ENCODE measurements at places on chromosomes 13 and 19.

GRCh38 chr19:35738887-35739229 is 3.4 kb downstream of the IGFLR1 start:
- no peak for DNase-seq

- DNase-seq = no peak
Observed at GRCh38 chr19:40598121-40598917, 2.9 kb upstream of the LTBP4 start.

GRCh38 chr13:90014038-90014437 is 1333.4 kb upstream of the MIR17HG start:
- DNase-seq = no peak

DNA sequence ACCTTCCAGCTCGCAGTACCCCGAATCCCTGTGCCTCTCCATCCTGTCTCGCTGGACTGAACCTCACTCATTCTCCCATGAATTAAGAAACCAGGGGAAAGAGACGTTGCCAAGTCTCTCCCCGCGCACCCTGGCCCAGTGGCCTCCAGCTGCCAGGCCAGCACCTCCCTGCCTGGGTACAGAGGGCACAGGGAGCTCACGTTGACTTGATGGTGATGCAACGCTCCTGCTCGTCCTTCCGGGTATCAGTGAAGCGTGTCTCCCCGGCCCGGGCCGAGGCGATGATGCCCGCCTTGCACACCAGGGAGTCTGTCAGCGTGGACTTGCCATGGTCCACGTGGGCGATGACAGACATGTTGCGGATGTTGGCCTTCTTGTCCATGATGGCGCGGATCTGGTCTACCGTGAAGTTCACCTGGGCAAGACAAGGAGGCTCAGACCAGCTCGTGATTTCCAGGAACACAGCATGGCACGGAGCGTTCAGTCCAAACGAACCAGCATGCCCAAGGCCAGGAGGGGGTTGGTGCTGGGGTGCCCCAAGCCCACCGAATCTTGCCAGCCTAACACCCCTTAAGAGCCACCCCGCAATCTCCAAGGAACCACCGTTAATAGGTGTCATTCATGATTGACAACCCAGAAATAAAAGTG is 1.2 kb downstream of the EEF2 start:
- DNase-seq = no peak

DNA sequence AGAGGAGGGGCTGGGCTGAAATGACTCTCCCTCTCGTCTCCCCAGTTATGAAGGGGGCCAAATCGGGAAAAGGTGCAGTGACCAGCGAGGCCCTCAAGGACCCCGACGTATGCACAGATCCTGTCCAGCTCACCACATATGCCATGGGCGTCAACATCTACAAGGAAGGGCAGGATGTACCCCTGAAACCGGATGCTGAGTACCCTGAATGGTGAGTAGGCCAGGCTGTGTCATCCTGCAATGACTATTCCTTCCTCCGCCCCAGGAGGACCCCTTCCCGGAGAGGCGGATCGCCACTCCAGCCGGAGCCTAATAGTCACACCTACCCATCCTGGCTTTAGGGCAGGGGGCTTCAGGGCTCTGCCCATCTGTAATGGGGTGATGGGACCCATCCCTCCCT is 2.6 kb downstream of the MRPL54 start:
- no peak for DNase-seq

DNA sequence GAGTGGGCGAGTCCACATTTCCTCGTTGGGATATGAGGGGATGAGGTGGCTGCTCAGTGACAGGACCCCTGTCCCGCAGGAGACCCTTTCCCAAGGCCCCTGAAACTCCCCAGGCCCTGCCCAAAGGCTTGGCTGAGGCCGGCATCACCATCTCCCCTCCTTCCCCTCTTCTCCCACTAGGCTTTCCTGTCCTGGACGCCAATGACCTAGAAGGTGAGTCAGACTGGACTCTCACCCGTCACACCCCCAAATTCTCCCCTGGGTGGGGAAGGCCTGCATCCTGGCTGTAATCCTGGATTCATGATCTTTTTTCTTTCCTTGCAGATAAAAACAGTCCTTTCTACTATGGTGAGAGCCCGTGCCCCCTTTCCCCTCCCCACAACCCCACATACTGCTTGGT is 5.3 kb downstream of the FXYD3 start:
- DNase-seq = no peak

DNA sequence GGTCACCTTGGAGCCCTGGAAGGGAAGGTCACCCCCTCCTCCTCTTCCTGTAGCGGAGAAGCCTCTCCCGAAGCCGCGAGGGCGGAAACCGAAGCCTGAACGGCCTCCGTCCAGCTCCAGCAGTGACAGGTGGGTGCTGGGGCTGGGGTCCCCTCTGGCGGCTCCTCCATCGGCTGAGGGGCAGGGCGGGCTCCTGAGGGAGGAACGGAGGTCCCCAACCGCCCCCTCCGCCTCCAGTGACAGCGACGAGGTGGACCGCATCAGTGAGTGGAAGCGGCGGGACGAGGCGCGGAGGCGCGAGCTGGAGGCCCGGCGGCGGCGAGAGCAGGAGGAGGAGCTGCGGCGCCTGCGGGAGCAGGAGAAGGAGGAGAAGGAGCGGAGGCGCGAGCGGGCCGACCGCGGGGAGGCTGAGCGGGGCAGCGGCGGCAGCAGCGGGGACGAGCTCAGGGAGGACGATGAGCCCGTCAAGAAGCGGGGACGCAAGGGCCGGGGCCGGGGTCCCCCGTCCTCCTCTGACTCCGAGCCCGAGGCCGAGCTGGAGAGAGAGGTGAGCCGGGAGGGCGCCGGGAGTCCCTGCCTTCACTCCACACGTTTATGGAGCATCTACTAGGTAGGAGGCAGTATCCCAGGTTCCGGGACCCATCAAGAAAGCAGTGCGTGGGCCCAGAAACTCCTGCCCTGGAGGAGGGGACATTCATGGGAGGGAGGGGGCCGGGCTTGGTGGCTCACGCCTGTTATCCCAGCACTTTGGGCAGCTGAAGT is 22.0 kb downstream of the HDGFL2 start:
- DNase-seq = no peak

- no peak for DNase-seq
Observed at GRCh38 chr13:75704927-75705288, 68.8 kb downstream of the LMO7 start.

DNA sequence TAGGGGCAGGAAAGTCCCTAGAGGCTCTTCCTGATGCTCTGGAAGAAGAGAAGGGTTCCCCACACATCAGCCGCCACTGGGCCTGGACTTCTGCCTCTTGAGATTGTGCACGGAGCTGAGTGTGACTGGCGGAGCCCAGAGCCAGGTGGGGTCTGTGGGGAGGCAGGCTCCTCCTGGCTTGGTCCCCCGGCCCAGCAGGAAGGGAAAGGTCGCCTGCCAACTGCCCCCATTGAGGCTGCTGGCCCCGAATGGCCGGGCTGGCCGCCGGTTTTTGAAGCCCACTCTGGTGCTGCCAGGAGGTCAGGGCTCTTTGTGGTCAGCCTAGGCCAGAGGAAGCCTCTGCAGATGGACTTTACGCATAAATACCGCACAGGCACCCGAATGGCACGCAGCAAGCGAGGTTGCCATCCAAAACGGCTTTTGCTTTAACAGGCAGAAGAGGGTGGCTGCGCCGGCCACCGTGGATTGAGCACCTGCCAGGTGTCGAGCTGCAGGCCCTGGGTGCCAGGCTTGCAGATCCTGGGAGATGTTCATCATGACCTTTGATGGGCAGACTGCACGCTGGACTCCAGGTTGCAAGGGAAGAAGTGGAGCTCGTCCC is 5.0 kb downstream of the DAZAP1 start:
- DNase-seq = no peak

GRCh38 chr19:28943651-28944050 is 269.3 kb downstream of the UQCRFS1 start:
- DNase-seq = no peak

DNA sequence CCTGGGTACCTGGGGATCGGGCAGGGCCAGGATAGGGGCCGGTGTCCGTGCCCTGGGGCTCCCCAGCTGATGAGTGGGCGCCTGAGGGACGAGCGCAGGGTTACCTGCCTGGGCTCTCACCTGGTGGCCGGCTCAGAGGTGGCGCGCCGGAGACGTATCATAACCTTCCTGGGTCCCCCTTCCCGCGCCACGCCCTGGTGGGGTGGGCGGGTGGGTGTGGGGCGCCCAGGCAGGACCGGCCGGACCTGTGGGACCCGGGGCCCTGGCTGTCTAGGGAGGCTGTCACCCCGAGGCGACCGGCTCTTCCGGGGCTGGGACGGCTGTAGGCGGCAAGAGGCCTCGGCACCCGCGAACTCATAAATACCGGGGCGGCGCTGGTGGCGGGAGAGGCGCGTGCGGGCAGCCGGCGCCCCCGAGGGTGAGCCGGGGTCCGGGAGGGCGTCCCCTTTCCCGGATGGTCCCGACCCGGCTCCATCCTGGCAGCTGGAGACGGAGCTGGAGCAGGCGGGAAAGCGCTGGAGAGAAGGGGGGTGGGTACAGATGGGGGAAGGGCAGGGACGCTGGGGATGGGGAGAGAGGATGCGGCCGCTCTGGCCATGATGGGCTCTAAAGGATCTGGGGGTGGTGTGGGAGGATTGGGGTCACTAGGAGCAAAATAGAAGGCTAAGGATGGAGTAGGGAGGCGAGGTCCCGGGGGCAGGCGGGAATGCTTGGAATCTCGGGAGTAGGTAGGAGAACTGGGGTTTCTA is at the start of gene ACP7:
Gene ACP7 (plus strand): TSS at position 386 of the 749 bp plus-strand sequence. CDS start 902 bp downstream, outside the sequence.
- no peak for DNase-seq

GRCh38 chr19:18483119-18483890 is 38.6 kb downstream of the ELL start:
- DNase-seq = no peak

DNA sequence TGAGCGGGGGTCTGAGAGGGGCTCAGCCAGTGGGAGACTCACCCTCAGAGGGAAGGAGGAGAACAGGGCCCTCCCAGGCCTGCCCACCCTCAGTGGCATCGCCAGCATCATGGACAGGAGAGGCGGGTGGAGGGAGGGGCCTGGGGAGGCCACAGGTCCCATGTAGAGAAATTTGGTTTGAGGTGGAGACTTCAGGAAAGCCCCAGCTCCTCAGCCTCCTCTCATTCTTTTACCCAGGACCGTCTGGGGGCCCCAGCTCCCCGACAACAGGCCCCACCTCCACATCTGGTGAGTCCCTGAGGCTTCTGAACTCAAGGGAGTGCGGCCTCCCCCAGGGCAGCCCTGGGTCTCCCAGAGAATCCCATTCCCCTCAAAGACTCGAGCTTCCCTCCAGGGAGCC is 3.1 kb downstream of the LILRB1 start:
- no peak for DNase-seq

DNA sequence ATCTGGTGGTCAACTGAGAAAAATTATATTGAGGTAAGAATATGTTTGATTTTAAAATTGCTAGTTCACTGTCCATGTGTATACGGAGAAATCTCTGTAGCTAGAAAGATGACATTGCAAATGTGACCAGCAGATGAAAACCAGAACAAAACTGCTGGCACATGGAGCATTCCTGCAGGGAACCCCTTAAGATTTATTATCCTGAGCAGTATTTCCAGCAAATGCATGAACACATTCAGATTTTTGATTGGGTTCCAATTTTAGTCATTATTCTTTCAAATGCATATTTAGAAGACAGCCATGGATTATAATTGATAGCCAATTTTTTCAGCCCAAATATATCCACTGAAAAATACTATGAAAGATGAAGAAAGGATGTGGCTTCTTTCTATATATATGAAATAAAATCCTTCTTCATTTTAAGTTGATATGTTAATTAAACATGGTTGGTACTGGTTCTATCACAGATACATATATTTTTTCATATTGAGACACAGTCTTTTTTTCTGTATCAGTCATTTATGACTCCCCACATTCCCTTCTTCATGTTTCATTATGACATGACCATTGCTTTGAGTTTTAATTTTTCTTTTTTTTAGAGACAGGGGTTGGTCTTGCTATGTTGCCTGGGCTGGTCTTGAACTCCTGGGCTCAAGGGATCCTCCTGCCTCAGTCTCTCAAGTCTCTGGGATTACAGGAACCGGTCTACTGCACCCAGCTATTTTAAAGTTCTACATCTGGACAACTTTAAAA is 376.5 kb downstream of the KLF12 start:
- no peak for DNase-seq

DNA sequence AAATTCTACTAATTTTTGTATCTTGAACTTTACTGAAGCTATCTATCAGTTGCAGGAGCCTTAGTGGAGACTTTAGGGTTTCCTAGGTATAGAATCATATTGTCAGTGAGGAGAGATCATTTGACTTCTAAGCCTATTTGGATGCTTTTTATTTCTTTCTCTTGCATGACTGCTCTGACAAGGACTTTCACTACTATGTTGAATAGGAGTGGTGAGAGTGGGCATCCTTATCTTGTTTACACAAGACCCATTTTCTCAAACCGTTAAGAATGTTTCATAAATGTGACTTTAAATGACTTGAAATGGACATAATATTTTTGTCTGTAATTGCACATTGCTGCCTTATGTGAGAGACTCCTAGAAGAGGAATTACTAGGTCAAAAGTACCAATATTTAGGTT is 17.9 kb upstream of the CSNK1A1L start:
- DNase-seq = no peak

DNA sequence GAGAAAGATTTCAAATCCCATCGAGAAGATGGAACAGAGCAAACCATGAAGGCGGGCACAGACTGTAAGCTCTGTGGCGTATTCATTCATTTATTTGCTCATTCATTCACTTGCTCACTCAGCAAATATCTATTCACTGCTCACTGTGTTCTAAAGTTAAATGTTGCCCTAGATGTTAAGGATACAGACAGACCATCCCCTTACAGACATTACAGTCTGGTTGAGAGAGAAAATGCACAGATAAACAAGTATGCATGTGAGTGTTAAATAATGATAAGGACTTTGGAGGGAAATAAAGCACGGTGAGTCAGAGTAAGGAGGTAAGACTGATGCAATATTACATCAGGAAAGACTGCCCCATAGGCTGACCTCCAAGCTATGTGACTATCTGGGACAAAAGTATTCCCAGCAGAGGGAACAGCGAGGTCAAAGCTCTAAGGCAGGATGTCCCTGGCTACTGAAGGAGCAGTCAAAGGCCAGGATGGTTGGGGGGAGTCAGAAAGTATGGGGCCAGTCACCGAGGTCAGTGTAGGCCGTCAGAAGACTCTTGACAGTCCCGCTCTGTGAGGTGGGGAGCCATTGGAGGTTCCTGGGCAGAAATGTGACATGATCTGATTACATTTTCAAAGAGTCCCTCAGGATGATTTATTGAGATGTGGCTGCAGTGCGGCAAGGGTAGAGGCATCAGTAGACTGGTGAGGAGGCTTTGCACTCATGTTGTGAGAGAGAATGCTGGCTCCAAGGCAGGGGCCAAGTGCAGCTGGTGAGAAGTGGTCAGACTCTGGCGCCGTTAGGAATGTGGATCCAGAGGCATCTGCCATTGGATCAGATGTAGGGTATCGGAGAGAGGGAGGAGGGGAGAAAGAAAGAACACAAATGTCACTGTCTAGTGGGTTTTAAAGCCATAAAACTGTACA is 37.9 kb downstream of the MBNL2 start:
- DNase-seq = no peak
